Suppressor macrophage treated with lipopolysaccharide for 1 hour (primary cell): ENCODE measurements at places on chromosomes 5 and 9.

DNA sequence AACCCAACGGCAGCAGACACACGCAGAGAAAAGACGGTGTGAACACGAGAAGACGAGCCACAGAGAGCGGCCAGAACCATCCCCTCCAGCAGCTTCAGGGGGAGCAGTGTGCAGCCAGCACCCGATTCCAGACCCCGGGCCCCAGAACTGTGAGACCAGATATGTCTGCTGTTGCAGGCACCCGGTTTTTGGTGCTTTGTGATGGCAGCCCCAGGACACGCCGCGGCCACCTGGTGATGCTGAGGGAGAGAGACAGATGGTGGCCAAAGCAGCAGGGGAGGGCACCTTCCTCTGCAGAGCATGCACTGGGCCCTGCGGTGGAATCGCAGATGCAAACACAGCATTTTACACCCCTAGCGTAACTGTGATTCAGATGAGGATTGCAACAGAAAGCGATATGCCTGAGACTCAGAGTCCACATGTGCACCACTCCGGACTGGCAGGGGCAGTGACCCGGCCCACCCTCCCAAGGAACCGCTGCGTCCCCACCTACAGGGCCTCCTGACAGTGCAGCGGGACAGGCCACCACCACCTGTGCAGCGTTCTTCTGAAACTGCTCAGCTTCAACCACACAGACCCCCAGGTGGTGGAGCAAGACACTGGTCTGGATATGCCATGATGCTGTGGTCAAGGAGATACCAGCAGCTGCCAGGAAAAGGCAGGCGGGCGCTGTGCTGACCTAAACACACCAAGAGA, 24.0 kb downstream of the ZDHHC11B start:
- DNase-seq = no peak

DNA sequence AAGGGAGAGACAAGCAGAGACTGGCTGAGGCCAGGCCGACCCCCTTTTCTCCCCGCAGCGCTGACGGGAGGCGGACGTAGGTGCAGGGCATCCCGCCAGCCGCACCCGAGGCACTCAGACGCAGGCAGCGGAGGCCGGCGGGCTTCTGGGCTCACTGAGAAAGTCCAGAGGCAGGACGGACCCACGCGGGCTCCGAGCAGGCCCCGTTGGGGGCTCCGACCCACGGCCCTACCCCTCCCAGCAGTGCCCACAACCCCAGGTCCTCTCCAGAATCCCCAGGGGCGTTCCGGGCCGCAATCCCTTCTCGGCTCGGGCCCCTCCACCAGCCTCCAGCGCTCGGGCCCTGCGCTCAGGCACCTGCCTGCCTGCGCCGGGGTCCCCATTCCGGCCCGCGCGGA, 543 bp downstream of the MTMR12 start:
- peak; percentile 68 for DNase-seq

GRCh38 chr5:125576822-125577221, 830.4 kb upstream of the ZNF608 start:
- DNase-seq = no peak

- DNase-seq = no peak
Observed at GRCh38 chr5:91487420-91487819, 104.3 kb upstream of the ARRDC3 start.

GRCh38 chr5:31751610-31752009, 112.7 kb downstream of the PDZD2 start:
- DNase-seq = no peak

- no peak for DNase-seq
Observed at GRCh38 chr5:68821056-68821455, 272.8 kb upstream of the SLC30A5 start.

DNA sequence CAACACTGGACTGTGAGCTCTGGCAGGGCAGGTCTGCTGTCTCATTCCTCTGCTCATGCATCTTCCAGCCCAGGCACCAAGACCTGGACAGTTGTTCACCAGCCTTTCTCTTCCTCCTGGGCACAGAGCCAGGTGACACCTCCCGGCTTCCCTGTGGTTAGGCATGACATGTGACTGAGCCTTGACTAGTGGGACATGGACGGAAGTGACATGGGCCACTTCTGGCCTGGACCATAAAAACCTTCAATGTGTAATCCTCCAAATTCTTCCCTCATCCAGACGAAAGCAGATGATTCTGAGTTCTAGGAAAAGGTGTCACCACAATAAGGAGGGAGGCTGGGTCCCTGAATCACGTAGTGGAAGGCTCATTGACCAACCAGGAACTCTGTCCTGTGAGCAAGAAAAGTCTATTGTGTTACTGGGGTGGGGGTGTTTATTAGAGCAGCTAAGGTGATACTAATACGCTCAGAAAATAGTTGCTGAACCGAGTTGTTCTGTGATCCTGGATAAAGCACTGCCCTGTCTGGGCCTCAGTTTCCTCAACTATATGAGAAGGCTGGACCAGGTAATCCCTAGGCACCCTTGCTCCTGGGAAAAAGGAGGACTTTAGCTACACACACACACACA, 26.6 kb upstream of the CRB2 start:
- DNase-seq = peak; percentile 48

DNA sequence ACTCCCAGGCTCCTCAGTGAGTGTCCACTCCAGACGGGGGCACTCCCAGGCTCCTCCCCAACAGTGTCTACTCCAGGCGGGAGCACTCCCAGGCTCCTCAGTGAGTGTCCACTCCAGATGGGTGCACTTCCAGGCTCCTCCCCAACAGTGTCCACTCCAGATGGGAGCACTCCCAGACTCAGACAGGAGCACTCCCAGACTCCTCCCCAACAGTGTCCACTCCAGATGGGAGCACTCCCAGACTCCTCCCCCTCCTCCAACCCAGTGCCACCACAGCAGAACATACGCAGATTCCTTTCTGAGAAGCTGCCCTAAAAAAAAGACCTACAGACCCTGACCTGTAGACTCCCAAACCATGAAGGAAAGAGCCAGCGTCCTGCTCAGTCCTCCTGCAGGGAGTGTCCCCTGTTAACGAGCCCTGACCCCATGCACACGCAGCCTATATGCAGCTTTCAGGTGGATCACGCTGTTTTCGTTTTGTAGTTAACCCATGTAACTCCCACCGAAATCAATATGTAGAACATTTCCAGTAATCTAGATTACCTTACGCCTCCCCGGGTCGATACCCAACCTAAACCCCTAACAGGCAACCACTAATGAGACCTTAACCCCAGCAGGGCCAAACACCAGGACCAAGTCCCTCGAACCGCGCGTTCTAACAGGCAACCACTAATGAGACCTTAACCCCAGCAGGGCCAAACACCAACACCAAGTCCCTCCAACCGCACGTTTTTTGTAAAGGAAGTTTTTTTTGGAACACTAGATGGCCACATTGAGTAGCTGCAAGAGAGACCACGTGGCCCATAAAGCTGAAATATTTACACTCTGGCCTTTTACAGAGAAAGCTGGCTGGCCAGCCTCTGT, 15.7 kb downstream of the PNPLA7 start:
- peak; percentile 72 for DNase-seq

- DNase-seq = peak; percentile 81
Observed at GRCh38 chr9:136399176-136400037, 563 bp downstream of the SNAPC4 start.

- DNase-seq = no peak
Observed at GRCh38 chr5:27144456-27144855, 106.1 kb upstream of the CDH9 start.

GRCh38 chr9:18215626-18216025, 258.3 kb upstream of the ADAMTSL1 start:
- DNase-seq = no peak

GRCh38 chr9:98635374-98635773, 73.4 kb downstream of the GABBR2 start:
- DNase-seq = no peak

- DNase-seq = no peak
Observed at GRCh38 chr5:29905626-29906353, 1287.7 kb upstream of the CDH6 start.

- no peak for DNase-seq
Observed at GRCh38 chr9:115395511-115396021, 277.6 kb upstream of the TNC start.

- peak; percentile 48 for DNase-seq
Observed at GRCh38 chr9:110994771-110995241, 43.5 kb downstream of the LPAR1 start.

- no peak for DNase-seq
Observed at GRCh38 chr5:119678351-119679028, 49.1 kb downstream of the FAM170A start.

GRCh38 chr5:61931236-61931635, 374.8 kb upstream of the KIF2A start:
- no peak for DNase-seq

DNA sequence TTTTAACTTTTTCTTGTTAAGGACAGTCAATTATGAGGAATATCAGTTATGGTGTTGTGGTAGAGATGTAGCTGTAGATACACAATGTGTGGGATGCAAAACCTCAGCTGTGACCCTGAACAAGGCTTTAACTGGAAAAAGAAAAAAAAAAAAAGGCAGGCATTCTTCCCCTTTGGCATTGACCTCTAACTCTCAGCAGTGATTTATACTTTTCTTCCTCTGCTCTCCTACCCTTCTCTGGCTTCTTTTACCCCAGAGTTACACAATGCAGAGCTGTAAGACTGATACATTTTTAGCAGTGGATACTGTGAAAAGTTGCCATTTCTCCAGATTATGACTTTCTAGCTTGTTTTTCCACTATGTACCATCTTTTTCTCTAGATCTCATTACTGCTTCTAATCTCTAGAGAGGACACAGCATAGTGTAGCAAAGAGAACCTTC, 2.0 kb downstream of the CTNNAL1 start:
- no peak for DNase-seq

DNA sequence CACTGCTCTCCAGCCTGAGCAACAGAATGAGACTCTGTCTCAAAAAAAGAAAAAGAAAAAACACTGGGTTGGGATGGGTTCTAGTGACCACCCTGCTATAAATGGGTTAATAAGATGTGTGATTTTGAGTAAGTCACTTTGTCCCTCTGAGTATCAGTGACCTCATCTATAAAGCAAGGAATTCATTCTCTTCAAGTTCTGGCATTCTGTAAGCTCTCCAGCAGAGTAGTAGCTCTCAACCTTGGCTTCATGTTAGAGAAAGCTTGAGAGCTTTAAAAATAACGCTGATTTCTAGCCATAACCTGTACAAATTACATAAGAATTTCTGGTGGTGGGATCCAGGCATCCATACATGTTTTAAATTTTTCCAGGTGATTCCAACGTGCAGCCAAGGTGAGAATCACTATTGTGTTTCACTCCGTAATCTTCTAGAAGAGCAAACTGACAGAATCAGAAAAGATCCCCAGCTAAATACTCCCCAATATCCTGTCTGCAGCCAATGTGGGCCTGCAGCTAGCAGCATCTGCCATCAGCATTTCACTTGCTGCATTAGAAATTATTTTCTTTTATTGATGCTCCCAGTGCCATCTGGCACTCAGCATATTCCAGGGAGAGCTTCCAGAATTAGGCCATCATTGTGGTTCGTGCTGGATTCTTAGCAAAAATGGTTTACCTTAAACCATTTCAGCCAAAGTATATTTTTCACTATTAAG, 109.4 kb downstream of the FEM1C start:
- no peak for DNase-seq

- DNase-seq = peak; percentile 34
Observed at GRCh38 chr9:14661421-14662059, 31.7 kb downstream of the ZDHHC21 start.

GRCh38 chr5:122680623-122681350, 94.1 kb upstream of the SNX2 start:
- no peak for DNase-seq

DNA sequence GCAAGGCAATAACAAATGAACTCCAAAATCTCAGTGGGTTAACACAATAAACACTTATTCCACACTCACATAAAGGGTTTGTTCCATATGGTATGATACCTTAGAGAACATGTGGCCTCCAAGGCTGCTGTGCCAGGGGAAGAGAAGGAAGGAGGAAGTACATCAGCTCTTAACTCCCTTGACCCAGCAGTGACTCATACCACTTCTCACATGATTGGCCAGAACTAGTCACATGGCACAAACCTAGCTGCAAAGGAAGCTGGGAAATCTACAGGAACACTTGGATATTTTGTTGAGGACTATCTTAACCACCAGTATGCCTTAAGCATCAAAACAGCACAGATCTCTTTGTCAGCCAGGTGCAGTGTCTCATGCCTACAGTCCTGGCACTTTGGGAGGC, 99.3 kb downstream of the SLIT3 start:
- DNase-seq = no peak

DNA sequence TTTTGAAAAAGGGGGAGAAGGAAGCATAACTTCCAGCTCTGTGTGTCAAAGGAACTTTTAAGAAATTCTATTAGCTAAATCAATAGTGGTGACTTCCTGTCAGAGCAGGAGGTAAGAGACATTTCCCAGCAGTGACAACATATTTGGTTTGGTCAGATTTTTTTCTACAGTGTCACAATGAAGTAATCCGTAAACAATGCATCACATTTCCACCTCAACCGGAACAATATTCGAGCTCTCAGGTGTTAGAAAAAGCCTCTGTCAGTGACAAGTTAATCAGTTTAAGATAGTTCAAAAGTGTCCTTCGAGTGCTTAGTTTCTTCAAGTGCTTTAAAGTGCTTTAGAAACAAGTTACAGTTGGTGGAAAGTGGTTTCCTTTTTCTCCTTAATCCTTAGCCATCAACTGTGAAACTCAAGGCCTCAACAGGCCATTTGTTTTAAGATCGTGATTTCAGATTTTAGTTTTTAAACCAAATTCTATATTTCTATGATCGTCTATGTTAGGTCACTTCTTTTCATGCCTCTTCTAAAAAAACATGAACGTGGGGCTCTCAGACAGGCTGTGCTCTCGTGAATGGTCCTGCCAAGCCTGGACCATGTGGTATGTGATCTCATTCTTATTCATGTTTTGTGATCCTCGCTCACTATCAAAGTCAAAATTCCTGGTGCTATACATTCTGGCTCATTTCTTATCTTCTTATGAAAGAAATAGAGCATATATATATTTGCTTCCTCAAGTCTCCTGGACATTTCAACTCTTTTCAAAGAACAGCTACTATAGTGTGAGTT, 181.9 kb upstream of the HMHB1 start:
- no peak for DNase-seq

DNA sequence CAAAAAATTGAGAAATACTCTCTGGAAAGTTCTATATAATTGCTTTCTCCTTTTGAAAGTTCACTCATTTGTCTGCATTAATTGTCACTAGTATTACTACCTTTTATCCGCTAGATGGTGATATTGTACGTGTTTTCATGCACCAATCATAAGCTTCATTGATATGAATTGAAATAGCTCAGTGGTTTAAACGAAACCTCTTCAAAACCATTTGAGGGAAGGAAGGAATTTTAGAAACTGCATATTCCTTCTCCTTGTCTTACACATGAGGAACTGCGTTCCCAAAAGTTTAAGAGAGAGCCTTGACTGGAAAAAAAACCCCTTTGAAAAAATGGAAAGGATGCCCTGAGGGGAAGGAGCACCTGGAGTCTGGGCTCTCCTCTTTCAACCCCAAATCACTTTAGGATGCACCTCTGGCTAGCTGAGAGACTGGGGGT, 98.6 kb downstream of the YTHDC2 start:
- DNase-seq = peak; percentile 37

- no peak for DNase-seq
Observed at GRCh38 chr9:97978371-97979130, 4.6 kb upstream of the ANP32B start.

GRCh38 chr9:131276891-131277286, 579 bp upstream of the FAM78A start:
- DNase-seq = no peak
